Esophagus squamous epithelium (tissue), 5 donors: ENCODE measurements at places on chromosomes 16 and 17.

- no peak for DNase-seq
Measured at GRCh38 chr16:10776280-10776679, 32.6 kb downstream of the NUBP1 start.

DNA sequence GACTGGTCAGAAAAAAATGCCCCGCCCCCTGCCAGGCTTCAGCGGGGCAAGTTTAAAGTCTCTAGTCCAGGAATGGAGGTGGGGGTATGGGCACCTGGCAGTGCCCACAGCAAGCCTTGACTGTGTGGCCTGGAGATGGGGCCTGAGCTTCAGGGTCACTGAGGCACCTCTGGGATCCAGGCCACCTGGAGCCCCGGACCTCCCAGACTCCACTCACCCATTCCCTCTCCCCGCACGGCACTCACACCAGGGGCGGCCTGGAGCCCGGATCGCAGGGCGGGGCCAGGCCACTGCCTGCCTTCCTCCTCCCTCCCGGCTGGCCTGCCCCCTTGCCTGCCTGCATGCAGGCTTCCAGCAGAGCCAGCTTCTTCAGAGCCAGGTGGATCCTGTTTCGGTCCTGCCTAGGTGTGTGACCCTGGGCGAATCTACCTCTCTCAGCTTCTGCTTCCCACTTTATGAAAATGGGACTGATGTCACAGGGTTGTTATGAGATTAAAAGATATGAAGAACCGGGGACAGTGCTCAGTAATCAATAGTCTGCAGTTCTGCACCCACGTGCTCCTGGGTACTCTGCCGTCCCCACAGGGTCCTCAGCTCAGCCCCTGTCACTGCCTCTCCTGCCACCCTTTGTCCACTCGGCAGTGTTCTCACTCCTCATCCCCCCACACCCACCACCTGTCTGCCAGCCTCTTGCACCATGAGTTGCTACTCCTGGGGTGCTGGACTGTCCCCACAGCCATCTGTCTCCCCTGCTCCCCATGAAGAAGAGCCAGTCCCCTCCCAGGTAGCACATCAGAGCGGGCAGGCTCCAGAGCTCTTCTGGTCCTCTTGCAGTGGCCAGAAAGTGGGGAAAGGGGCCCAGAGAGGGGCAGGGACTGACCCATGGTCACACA lies 1.2 kb upstream of the TCAP start:
- DNase-seq = no peak

DNA sequence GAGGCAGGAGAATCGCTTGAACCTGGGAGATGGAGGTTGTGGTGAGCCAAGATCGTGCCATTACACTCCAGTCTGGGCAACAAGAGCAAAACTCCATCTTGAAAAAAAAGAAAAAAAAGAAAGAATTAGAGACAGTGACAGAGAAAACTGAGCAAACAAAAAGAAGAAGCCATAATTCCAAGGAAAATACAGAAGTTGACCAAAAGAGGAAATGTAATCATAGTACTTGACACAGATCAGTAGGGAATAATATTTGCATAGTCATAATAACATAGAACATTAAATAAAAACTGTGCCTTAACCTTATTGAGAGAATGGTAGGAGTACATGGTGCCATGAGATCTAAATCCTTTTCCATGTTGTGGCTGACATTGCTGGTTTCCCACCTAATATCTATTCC lies 14.7 kb upstream of the USP31 start:
- no peak for DNase-seq

DNA sequence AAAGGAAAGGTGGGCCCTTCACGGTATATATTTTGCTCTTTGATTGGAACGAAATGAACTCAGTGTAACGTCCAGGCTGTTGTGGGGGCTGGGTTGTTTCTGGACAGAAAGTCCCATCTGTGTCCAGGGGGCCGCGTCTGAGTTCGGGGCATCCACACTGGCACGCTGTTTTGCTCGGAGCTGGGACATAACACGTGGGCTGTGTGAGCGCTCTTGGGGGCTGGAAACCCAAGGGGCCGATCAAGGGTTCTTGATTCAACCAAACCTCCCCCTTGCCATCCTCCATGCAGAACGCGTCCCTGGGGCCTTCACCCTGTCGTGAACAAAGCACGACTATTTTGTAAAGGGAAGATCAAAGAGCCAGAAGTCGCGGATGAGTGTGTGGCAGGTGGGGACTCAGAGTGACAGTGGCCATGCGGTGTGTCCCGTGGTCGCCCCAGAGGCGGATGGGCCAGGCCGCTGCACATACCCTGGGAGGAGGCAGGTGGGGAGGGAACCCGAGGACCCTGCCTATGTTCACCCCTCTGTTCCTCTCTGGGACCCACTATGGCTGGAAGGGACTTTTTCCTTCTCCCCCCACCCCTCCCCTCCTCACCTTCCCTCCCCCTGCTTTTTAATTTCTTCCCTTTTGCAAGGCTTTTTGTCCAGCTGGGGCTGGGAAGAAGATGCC lies 387.2 kb downstream of the SEC14L1 start:
- no peak for DNase-seq

GRCh38 chr16:16868727-16869126 lies 489.8 kb downstream of the NPIPA7 start:
- no peak for DNase-seq

DNA sequence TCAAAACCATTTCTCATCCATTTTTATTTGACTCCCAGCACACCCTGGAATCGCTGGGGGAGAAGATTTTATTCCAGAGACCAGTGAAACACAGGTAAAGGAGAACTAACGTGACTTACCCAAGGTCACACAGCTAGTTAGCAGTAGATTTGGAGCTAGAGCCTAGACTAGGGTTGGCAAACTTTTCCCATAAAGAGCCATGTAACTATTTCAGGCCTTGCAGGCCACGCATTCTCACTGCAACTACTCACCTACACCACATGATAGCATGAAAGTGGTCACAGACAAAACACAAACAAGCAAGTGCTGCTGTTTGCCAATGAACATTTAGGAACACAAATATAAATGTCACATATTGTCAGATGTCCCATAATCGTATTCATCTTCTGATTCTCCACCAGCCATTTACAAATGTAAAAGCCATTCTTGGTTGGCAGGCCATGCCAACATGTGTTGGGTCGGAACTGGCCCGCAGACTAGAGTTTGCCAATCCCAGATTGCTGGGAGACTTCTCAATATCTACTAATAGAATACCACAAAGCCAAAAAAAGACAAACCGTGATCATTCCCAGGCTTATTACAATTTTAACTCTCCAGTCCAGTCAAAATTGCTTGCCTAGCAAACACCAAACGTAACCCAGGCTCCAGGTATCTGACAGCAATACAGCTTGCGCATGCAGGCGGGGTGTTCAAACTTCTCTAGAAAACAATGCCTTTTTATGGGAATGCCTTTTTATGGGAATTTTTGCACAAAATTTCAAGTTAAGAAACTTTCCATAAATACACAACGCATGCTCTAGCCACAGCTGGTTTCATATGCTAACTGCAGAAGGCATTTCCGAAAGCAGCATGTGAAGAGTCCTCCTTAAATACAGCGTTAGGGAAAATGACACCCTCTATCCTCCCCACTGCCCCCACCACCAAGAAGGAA lies 20.9 kb downstream of the ZFHX3 start:
- no peak for DNase-seq

- no peak for DNase-seq
Measured at GRCh38 chr16:31134625-31135534, 647 bp downstream of the PRSS8 start.

DNA sequence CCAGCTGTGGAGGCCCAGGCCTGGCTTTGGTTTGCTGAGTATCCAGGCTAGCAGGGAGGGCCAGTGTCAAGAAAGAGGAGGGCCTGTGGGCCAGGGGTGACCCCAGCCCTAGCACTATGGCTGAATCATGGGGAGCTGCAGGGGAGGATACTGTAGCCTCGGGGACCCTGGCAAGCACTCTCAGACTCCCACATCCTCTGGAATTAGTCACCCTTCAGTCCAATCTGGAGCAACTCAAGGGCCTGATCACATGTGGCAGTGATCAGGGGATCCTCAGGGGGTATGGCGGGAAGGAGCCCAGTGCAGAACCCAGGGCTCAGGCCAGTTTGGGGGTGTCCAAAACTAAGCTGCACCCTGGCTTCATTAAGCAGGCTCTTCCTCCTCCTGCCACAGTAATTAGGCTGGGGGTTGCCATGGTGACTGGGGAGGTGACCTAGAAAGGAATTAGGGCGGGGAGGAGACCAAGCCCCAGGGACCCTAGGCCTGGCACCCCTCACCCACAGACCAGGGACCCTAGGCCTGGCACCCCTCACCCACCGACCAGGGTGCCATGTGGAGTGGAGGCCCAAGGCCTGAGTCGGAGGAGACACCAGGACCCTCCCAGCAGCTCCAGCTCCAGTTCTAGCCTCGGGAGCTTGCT lies 5.8 kb downstream of the NLGN2 start:
- no peak for DNase-seq

DNA sequence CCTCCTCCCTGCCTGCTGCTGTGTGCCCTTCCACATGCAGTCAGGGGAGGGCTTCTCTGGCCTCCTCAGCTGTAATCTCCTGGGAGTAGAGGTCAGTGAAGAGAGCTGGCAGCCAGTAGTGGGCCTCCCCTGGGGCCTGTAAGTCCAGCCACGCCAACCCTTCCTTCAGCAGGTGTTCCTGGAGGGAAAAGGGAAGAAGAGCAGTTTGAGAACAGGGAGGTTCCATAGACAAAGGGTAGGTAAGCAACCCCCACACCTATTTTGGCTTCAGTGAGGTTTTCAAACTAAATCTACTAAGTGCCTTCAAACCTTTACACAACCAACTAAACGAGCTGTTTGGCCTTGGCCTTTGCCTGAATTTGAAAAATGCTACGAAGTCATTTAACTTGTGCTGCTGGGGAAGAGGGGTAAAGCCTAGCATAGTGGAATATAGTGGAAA lies 14.2 kb downstream of the SNF8 start:
- DNase-seq = no peak

- DNase-seq = no peak
Measured at GRCh38 chr17:79485419-79485985, 125.3 kb downstream of the RBFOX3 start.

GRCh38 chr16:78862022-78862421 lies 738.5 kb downstream of the MAF start:
- DNase-seq = no peak

GRCh38 chr16:51666821-51667220 lies 515.8 kb upstream of the SALL1 start:
- DNase-seq = no peak

- no peak for DNase-seq
Measured at GRCh38 chr16:26567356-26567755, 499.4 kb upstream of the C16orf82 start.

GRCh38 chr16:30382111-30382881 lies at the start of gene SEPTIN1:
Gene SEPTIN1 (minus strand): TSS chr16:30382561. CDS start chr16:30382542, 19 bp downstream.
- no peak for DNase-seq

DNA sequence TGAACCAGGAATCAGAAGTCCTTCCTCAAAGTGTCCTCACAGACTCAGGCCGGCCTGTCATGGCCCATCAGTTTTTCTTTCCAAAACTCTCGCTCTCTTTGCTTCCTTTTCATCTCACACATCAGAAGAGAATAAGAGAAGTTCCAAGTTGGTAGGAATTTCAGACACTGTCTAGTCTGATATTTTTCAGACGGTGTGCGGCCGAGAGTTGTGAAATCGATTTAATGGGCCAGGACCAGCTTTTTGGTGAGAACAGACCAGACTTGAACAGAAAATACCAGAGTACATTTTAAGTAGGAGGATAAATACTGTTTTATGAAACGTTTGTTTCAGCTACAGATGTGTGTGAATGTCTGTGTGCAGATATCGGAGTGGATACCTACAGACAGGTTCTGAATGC lies 24.8 kb upstream of the RCVRN start:
- no peak for DNase-seq
